CD4-positive, alpha-beta T cell treated with Interleukin-1 beta for 1 hour (primary cell): ENCODE measurements at places on chromosomes 3 and 15.

- DNase-seq: no peak
Measured at GRCh38 chr15:36062357-36062756, 516.4 kb upstream of the DPH6 start.

GRCh38 chr3:155869691-155870090 lies 759 bp upstream of the GMPS start:
- DNase-seq: no peak

DNA sequence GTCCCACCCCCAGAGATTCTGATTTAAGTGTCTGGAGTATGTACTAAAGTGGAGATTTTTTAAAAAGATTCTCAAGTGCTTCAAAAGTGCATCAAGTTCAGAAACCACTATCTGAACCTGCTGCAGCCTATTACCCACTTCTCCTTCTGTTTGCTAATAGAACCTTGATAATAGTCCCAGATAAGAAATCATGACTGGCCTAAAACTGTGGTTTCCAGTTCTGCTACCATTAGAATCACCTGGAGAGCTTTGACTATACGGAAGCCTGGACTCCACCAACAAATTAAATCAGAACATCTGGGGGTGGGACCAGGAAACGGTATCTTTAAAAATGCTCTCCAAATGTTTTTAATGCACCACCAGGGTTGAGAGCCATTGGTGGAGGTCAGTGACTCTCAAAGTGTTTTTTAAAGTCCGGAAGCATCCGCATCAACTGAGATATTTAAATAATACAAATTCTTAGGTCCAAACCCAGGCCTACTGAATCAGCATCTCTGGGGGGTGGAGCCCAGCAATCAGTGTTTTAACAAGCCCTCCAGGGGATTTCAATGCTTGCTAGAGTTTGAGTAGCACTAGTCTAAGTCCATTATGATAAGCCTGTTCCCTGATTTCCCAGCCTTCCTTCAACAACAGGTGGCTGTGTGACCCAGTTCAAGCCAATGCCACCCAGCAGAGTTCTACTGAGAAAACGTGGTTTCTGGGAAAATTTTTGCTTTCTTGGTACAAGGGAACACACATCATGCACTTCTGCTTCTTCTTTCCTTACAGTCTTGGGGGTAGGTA lies 45.4 kb upstream of the TIPARP start:
- DNase-seq: no peak

GRCh38 chr15:38059665-38060064 lies 125.2 kb downstream of the TMCO5A start:
- DNase-seq: no peak

GRCh38 chr3:132343018-132343612 lies 25.9 kb downstream of the ACP3 start:
- DNase-seq: peak; percentile 8

DNA sequence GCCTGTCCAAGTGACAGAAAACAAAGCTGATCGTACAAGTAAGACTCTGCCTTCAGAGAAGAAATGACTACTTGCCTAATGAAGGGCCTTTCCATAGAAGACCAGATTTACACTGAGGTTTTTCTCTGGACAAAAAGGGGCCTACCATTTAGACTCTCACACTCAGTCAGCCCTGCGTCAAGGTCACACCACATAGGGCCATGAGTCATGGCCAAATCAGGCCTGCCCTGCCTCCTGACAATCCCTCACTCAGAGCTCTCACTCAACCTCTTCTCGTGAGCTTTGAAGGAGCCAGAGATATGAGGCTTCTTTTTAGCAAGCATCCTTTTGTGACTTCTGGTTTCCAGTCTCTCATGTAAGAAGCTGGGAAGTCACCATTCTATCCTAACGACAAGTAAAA lies 68.1 kb upstream of the NMNAT3 start:
- DNase-seq: no peak

GRCh38 chr15:70576276-70576675 lies 187.1 kb downstream of the UACA start:
- no peak for DNase-seq

GRCh38 chr3:168417016-168417415 lies 321.3 kb upstream of the GOLIM4 start:
- DNase-seq: no peak

DNA sequence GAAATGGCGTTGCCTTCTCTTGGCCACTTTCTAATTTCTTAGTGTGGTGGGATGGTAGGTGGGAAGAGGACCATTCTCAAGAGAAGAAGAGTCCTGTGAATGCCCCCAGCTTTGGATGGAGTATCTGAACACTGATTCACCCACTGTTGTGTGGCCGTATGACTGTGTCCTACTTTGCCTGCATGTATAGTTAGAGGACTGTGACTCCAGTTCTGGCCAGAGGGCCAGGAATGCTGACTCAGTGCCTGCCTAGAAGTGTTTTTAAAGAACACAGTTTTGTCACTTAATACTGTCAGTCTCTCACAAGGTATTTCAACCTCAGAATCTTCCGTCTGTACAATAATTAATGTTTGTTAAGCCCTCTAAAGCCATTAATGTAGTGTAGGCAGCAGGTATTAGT lies 2.1 kb downstream of the SEC61A1 start:
- no peak for DNase-seq
